ENCODE measurements at places on chromosomes 7 and 10. TPM values are rescaled to one million over a fixed set of nuclear protein-coding genes. Genes with fewer than 3 reads are reported as not detected.

SH3PXD2A gene
- 166 TPM for total RNA-seq

ZNF679 gene
- total RNA-seq: not detected

LRIT1 gene
- total RNA-seq: not detected

CYP17A1 gene
- 0.18 TPM for total RNA-seq

TACC2 gene
- total RNA-seq: 49.1 TPM

ZNF365 gene
- total RNA-seq: 0.18 TPM

TWIST1 gene
- total RNA-seq: 14.7 TPM

FRMD4A gene
- 98.0 TPM for total RNA-seq

KLF14 gene
- total RNA-seq: 1.1 TPM

OR2A42 gene
- total RNA-seq: 0.27 TPM

SNX13 gene
- 65.4 TPM for total RNA-seq

PDK4 gene
- total RNA-seq: 61.9 TPM

ADARB2 gene
- total RNA-seq: 1.9 TPM

LRRC27 gene
- total RNA-seq: 12.4 TPM

RBM33 gene
- total RNA-seq: 109 TPM

MMP21 gene
- 0.31 TPM for total RNA-seq

ZNF503 gene
- total RNA-seq: 30.2 TPM

LEP gene
- total RNA-seq: 7.2 TPM

ZCCHC24 gene
- 150 TPM for total RNA-seq

C10orf105 gene
- 0.53 TPM for total RNA-seq

FAM25G gene
- not detected for total RNA-seq

ZNF212 gene
- total RNA-seq: 13.2 TPM

DNA2 gene
- total RNA-seq: 6.7 TPM

DMBT1 gene
- not detected for total RNA-seq

LIPF gene
- total RNA-seq: not detected

FKBP6 gene
- total RNA-seq: not detected
